Stimulated activated CD4-positive, alpha-beta T cell treated with anti-CD3 and anti-CD28 coated beads, Interleukin-2, amount 100 ng/mL, for 4 hours (primary cell): ENCODE measurements at places on chromosomes 6 and 20.

GRCh38 chr20:24497851-24498250 is 28.4 kb downstream of the SYNDIG1 start:
- no peak for DNase-seq

DNA sequence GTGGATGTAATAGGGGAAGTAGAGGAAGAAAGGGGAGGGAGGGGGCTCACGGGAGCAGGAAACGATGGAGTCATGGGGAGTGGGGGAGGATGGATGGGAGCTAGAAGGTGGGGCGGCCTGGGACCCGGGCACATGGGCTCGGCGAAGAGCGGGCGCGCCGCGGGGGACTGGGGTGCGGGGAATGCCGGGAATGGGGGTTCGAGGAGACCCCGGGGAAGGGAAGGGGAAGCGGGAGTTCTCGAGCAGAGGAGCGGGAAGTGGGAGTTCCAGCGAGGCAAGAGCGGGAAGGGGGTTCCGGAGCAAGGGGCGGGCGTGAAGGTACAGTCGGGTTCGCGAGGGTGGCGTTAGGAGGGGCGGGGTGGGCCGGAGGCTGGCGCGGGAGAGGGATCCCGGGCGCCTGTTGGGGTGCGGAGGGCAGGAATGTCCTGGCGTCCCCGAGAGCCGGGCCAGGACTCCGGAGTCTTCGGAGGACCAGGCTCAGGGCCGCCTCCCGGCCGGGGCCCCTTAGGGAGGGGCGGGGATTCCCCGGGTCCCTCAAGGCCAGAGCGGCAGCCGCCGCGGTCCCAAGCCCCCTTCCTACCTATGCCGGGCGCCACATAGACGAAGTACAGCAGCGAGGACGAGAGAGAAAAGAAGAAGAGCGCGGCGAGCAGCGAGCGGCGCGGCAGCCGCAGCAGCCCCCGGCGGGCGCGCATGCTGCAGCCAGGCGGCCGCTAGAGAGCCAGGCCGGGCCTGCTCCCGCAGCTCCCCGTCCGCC is 504 bp downstream of the B4GALT5 start:
- DNase-seq, result peak; percentile 5

DNA sequence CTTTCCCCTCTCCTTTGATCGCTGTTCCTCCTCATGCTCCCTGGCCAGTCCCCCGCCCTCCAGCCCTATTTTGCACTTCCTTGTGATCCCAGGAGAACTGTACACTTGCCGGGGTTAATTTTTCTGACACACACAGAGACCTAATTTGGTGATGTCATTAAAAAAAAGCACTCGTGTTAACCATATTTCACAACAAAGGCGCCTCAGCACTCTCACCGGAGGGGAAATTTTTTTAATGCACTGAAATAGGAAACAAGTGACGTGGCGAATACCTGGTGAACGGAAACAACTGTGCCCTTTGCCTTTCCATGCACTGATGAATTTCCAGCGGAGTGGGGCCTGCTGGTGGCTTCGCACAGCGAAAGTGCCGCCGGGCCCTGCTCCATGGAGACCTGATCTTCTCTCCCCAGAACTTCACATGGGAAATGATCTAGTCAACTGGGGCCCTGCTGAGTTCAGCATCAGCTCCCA is 53.9 kb upstream of the TAGAP start:
- DNase-seq, result peak; percentile 70

- DNase-seq, result no peak
Observed at GRCh38 chr20:2889797-2890196, 16.5 kb downstream of the PTPRA start.

DNA sequence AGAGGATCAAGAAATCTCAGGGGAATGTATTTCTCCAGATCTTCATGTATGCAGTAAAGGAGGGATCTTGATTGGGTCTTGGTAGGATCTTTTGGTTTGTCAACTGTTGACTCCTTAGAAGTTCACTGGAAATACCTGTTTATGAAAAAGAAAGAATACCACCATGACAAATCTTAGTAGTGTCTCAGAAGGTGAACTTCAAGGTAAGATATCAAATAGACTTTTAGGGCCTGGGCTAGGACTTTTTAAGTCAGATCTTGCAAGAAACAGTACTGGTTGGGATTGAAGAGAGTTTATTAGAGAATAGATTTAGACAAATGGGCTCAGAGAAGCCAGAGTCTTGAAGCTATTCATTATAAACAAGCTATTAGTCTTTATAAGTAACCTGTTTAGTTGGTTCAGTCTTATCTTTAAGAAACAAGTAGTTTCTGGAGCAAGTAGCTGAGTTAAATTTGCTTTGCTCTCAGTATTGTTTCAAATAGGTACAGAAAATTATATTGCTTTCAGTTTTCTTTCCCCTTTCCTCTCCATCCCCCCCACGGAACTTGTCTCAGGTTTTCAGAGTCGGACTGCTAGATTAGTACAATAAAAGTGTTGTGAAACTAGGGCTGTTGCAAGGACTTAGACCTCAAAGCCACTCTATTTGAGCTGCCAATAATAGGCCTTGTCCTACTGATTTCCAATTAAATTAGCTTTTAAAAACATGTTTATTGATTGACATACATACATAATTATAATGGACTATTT is 529.1 kb upstream of the CITED2 start:
- DNase-seq, result no peak

DNA sequence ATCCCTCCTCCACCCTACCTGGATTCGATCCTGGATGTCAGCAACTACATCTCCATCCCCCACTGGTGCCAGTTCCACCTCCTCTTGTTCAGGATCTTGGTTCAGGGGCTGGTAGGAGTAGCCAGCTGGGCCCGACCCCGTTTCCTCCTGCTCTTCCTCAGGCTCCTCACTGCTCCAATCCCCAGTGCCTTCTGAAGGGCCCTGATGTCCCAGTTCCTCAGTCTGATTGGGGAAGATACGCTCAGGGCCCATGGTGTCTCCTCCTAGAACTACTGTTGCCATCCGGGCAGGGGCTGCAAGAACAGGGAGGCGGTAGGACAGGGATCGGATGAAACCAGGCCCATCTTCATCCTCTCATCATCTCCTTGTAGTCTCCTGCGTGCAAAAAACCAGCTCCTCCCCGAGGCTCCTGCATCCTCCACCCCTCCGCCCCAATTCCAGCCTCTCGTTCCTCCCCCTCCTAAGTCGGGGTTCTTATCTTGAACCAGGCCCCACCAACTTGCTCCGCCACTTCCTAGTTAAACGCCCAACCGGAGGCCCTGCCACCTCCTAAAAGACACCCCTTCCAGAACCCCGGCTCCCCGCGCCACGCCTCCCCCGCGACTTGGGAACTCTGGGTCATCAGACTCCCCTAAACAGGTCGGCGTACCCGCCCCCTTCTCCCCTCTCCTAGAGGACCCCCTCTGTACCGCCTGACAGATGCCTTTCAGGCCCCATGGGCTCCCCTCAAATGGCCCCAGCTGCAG is 476 bp downstream of the MEA1 start:
- DNase-seq, result no peak

GRCh38 chr6:125066964-125067363 is 86.6 kb upstream of the TPD52L1 start:
- no peak for DNase-seq

GRCh38 chr6:44285552-44286284 is 15.5 kb downstream of the TMEM151B start:
- no peak for DNase-seq

DNA sequence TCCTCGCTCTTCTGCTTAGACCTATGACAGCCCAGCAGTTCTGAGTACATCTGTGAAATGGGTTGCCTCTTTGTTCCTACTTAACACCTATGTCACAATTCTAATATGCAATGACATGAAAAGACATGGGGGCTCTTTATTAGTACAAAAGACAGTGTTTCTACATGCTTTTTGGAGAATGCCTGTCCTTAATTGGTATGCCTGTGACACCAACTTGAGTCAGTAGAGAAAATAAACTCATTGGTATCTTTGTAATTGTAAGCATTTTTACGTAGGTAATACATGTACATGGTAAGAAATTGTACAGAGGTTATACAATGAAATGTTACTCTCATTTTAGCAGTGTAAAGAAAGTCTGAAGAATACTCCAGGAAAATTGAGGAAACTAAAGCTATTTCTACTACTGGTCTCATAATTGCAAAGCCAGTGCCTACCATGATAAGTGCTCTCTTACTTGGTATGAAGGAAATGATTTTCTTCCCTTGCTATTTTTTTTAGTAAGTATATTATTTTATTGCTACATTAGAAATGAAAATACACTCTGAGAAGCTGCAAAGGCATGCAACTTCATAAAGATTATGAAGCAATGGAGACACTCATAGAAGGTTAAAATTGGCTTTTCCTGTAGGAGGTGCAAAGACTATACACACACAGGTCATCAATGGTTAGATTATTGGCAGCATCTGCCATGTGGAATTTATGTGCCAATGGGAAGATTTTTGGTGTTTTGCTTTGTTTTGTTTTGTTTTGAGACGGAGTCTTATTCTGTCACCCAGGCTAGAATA is 4.9 kb upstream of the EEF1A1 start:
- DNase-seq, result no peak

DNA sequence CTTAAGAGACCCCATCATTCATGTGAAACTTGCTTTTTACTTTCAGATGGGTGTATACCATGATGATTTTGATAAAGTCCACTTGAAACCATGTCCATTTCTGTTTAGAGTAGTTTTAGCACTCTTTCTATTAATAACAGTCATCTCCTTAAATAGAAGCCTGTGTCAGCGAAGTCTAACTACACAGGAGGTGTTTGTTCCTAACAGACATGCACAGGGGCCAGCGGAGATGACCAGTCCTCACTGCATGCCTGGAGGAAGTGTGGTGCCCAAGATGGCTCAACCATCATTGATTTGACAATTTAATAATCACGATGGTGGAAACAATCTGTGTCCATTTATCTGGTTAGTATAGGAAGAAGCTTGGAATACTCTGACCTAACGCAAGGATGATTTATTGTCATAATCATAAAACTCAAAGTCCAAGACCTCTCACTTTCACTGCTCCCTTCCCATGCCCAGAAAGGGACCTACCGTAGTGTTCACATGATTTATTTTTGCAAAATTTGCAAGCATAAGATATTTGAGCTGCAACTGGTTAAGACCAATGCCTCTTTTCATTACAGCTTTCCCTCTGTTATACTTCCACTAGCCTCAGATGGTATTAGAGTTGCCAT is 31.0 kb upstream of the CLIC5 start:
- no peak for DNase-seq

DNA sequence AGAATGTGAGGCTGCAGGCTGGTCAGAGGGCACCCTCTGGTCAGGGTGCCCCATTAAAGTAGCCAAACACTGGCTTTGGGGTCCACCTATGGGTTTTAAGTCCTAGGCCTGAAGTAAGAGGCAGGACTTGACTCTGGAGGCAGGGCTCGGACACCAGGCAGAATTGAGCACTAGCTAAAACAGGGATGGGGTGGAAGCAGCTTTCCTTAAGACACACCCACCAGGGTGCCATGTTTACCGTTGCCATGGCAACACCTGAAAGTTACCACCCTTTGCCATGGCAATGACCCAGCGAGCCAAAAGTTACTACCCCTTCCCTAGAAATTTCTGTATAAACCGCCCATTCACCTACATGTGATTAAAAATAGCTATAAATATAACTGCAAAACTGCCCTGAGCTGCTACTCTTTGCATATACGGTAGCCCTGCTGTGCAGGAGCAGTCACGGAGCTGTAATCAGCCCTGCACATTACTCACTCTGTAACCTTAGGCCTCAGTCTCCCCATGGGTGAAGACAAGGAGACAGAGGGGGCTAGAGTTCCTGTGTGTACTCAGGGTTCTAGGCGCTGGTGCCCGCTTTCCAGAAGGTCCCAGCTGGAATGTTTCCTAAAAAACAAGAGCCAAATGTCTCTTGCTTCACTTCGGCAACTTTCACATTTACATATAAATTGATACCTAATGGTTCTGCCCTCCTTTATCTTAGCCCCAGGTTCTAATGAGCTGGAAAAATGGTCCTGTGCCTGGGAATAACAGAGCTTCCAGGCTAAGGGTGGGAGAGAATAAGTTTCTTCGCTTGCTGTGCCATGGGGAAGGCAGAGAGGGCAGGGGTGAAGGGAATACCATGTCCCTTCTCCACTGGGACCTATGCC is 27.2 kb upstream of the SRSF6 start:
- no peak for DNase-seq

- no peak for DNase-seq
Observed at GRCh38 chr6:84764332-84765049, at the start of gene TBX18. Gene TBX18 (minus strand): TSS chr6:84764598. CDS start chr6:84764181, 417 bp downstream.

DNA sequence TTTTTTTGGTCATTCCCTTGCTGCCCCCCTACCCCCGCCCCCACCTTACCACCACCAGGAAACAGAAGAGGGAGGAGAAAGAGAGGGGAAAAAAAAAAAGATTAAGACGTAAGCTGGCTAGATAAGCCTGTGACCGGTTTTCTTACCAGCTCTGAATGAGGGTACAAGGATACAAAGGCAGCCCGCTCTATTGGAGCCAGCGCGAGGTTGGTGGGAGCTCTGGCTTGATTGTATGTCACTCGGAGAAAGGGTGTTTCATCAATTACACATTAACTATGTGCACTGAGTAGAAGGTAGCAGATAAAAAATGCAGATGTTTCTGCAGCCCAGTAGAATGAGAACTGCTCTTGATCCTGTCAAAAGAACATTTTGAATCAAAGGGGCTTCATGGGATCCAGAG is 28.6 kb upstream of the OLIG3 start:
- no peak for DNase-seq

GRCh38 chr6:19771753-19772336 is 65.3 kb upstream of the ID4 start:
- no peak for DNase-seq

GRCh38 chr6:148291876-148292275 is 50.8 kb upstream of the SASH1 start:
- DNase-seq, result no peak

DNA sequence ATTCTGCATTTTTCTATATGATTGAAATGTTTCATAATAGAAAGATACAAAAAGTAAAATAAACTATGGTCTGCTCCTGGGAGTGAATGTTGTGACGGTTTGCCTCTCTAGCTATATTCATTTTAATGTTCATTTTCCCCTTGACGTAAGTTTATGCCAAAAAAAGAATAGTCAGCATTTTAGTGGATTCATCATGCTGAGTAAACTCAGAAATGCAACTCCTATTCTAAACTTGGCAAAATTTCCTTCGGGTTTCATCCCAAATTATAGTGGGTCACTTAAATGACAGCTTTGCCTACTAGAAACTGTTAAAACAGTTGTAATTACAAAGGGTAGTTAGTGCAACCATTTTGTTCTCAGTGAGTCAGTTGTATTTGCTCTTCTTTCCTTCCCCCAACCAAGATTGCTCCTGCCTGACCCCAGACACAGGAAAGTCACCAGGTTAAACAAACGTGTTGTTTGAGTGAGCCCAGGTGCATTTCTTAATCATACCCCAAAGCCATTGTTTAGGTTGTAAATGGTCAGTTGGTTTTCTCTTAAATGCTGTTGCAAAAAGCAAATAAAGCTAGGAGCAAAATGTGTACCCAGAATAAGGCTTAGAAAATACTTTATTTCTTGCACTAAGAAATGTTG is 482.3 kb upstream of the SOX4 start:
- DNase-seq, result no peak
